ENCODE measurements at places on chromosomes 11 and 22.

DNA sequence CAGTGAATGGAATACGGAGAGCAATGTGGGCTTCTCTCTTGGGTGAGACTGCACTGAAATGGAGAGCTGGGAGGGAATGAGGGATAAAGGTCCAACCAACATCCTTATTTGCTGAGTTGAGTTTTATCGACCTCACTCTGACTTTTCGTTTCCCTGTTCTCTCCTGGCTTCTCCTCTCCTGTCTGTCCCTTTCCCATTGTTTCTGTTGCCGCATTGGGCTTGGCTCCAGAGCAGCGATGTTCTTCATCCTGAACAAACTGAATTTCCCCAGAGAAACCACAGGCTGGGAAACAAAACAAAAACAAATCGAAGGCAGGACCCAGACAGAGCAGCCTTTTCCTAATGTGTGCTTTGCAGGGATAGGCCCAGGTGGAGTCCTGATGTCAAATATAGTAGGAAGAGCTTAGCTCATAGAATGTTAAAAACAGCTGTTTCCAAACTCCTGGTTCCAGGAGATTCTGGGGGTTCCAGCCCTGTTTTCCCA is 30.0 kb downstream of the MOV10L1 start:
- no peak for DNase-seq

GRCh38 chr11:114149689-114150407 is 90.3 kb downstream of the ZBTB16 start:
- peak; percentile 76 for DNase-seq

DNA sequence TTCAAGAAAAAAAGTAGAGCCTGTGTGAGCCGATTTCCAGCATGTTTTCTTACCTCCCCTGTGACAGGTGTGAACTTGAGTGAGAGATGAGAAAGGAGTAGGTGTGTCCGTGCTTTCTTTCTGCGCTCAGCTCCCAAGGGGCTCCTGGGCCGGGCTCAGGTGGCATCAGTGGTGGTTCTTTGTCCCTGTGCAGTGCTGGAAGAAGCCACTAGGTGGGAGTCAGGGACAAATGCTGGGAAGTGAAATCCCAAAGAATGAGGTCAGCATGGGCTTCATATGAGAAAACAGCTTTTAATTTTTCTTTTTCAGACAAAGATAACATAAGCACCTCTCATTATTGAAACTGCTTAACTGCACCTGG is 57.8 kb downstream of the PPFIBP2 start:
- DNase-seq, result peak; percentile 87

GRCh38 chr11:2474059-2474901 is 29.5 kb downstream of the KCNQ1 start:
- DNase-seq, result no peak

DNA sequence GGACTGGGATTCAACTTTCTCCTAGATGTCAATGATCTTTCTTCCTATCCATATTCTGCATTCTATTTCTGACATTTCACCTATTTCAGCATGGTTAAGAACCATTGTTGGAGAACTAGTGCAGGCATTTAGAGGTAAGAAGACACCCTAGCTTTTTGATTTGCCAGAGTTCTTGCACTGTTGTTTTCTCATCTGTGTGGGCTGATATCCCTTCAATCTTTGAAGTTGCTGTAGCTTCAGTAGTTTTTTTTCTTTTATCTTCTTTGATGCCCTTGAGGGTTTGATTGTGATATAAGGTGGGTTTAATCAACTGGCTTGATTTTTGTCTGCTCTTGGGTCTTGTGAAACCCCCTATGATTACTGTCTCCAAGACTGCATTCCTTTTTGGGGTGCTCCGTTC is 502.1 kb downstream of the ETS1 start:
- DNase-seq, result no peak

- no peak for DNase-seq
Measured at GRCh38 chr11:84906995-84907394, 720.1 kb downstream of the DLG2 start.

GRCh38 chr11:21650961-21651360 is 541.9 kb upstream of the ANO5 start:
- DNase-seq, result no peak

- no peak for DNase-seq
Measured at GRCh38 chr11:76674517-76675400, 4.2 kb upstream of the LRRC32 start.

- DNase-seq, result peak; percentile 56
Measured at GRCh38 chr11:8288166-8288772, 24.6 kb upstream of the LMO1 start.

DNA sequence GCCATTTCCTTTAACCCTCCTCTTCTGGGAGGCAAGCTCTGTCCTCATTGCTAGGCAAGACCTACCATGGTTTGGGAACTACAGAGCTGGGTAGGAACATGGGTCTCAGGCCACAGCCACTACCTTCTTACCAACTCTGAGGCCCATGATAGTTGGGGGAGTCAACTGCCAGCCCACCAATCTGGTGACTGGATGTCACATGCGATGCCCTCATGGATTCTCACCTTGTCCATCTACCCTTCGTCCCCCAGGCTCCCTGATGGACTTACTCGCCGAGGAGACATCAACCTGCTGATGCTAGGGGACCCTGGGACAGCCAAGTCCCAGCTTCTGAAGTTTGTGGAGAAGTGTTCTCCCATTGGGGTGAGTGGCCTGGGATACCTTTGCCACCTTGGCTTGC is 13.7 kb downstream of the MCM5 start:
- no peak for DNase-seq

Measured in islet precursor cell (in vitro differentiated cells).